Activated CD4-positive, alpha-beta T cell treated with anti-CD3 and anti-CD28 coated beads, Interleukin-2, amount 10 ng/mL, durations not matched to agents 7 days and 5 days (primary cell): ENCODE measurements at places on chromosomes 11 and 22. TPM values are rescaled to one million over a fixed set of nuclear protein-coding genes. Genes with fewer than 3 reads are reported as not detected.

DNA sequence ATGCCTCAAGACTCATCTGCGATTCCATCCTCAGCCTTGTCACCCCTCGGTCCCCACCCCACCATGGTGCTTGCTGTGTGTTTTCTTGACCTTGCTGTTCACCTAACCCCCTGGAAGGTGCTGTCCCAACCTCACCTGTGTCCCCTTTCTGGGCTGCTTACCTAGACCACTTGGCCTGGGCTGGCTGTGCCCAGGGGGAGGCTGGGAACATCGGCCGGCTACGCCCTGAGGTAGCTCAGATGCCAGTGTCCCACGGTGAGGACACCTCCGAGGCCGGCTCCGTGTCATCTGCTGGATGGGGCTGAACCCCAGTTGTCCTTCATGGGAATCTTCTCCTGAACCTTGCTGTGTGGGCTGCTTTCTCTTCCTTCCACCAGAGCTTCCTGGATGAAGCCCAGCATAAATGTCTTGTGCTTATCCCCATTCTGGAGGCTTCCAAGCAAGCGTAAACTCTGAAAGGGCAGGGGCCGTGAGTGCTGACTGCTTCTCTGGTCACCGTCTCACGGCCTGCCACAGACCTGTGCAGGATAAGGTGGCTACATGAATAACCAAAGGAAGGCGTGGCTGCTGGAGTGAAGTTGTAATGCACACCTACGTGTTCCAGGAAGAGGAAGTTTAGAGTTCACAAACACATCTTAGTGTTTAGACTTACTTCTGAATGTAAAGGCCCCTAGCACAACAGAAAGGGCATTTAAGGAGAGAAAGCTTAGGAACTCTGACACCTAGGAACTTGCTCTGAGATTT lies 724.3 kb downstream of the TBC1D22A start:
- no peak for DNase-seq

DNA sequence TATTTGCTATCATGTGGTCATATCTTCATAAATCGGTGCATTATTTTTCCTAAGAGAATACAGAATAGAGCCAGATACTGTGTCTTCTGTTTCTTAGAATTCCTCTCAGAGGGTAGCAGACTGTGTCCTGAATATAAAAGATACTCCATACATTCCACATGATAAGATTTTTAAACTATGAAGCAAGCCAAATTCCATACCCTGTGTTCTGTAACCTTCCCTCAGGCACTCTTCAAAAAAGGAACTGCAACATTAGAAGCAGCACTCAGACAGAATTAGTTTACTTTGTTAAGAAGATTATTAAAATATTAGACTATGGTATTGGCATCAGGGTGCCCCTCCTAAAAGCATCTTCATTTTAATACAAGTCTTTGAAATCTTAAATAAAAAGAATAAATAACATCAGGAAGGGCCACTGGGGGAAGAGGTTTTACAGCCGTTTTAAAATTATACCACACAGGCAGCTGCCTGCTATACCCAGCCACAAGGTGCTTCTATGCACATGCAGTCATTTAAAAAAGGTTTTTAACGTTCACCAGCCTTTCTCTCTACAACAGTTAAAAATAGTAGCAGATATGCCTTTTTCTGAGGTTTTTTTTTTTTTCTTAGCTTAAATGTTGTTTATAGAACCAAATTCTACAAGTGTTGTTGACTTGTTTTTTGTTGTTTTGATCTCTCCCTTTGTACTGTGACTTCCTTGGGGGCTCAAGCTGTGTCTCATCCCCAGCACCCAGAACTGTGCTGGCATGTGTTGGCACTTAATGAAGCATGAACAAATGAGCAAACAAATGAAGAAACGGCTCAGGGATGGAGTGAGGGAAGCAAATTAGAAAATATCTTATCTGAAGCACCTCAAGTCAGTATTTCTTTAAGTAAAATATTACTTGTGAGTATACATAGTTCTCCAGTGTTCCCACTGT lies 54.7 kb upstream of the CCDC89 start:
- no peak for DNase-seq

The THOC5 gene
- total RNA-seq: 61.5 TPM

DNA sequence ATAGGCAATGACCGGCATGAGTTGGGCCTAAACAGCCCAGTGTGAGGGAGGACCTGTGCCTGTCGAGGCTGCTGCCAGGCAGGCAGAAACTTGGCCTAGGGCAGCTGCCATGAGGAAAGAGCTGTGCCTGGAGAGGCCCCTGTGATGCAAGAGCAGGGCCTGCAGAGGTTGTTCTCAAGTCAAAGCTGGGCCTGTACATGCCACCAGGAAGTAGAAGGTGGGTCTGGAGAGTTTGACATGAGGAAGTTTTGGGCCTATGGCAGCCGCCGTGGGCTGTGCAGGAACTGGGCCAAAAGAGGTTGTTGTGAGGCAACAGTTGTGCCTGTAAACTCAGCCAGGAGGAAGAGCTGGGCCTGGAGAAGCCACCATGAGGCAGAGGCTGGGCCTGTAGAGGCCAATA lies 43.2 kb downstream of the OR4C45 start:
- DNase-seq: no peak

GRCh38 chr22:22884888-22885840 lies 2.5 kb upstream of the IGLL5 start:
- DNase-seq: peak; percentile 48

DNA sequence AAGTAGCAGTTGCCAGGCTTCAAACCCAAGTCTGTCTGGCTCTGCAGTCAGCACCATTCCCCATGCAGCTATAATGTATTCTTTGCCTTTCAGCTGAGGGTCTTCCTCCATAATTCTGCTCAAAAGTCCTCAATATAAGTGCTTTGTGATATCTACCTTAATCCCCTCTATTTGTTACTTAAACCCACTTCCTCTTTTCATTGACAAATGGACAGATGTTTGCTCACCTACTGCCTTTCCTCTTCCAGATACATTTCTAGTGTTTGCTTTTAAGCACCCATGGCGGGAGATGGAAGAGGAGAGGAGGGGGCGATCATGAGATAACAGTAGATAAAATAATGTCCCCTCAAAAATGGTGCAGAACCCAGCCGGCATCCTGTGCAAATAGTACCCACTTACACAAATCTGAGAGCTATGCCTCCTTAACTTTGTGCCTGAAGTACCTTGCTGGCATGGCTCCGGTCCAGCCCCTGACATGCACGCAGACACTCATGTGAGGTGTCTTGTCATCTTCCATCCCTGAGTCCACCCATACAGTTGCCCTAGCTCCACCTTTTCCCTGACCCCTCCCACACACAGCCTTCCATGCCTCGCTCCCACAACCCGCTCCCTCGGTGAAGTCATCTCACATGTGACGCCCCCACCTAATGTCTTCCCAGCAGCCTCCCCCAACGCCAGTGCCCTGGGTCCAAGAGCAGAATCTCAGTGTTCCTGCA lies 109.6 kb downstream of the TRIM29 start:
- no peak for DNase-seq

The PSMD13 gene
- total RNA-seq: 125 TPM

The BATF2 gene
- total RNA-seq: 0.10 TPM

DNA sequence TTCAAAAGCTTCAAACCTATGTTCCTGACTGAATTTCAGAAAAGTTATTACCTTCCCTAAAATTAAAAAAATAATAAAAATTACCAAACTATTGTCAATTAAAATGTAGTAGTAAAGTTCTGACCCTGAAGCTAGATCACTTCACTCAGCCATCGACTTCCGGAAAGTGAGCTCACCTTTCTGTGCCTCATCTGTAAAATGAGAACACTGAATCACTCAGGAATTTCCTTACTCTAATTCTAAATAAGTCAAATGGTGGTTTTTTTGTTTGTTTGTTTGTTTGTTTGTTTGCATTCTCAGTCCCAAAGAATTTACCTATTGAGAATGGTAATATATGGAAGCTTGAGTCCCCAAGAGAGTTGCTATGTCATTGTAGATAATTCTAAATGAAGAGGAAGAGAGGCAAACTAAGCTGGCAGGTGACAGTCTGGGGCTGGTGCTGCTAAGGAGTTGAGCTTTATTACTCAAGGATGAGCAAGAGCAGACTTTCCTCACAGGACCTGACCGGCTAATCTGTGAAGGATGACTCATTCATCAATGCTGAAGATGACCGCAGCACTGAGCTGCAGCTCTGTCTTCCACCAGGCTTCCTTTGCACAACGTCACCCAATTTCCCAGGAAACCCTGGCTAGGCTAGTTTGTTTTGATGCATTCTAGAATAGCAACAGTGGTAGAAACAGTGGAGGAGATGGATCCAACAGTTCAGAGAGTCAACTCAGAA lies 248.8 kb downstream of the RAB38 start:
- DNase-seq: no peak

The CLTCL1 gene
- total RNA-seq: 0.62 TPM

The OMP gene
- not detected for total RNA-seq

The TMEM151A gene
- total RNA-seq: not detected
